Cardiac atrium fibroblast (primary cell): ENCODE measurements at places on chromosomes 16 and 17. TPM values are rescaled to one million over a fixed set of nuclear protein-coding genes. Genes with fewer than 3 reads are reported as not detected.

ASB16 gene
- total RNA-seq, result not detected in 2 replicates

FA2H gene
- not detected in 2 replicates for total RNA-seq

PIRT gene
- total RNA-seq, result not detected in 2 replicates

PYY gene
- total RNA-seq, result not detected in 2 replicates

HEXIM2 gene
- total RNA-seq, result 2.2 and 10.0 TPM in 2 replicates

RGS11 gene
- 4.9 and 5.2 TPM in 2 replicates for total RNA-seq

TMEM220 gene
- total RNA-seq, result 2.3 and 6.0 TPM in 2 replicates

FBXW10 gene
- not detected in 2 replicates for total RNA-seq

ANKRD40CL gene
- total RNA-seq, result not detected in 2 replicates

RILP gene
- total RNA-seq, result 9.7 and 12.2 TPM in 2 replicates

KCTD19 gene
- total RNA-seq, result not detected in 2 replicates

CCL7 gene
- 1.1 and 3.4 TPM in 2 replicates for total RNA-seq

NPIPA7 gene
- 3.1 and 19.9 TPM in 2 replicates for total RNA-seq

OTOP3 gene
- not detected in 2 replicates for total RNA-seq

WSCD1 gene
- total RNA-seq, result 0.72 and 0.81 TPM in 2 replicates

SDR42E1 gene
- total RNA-seq, result not detected in 2 replicates

TP53TG3C gene
- not detected in 2 replicates for total RNA-seq

RND2 gene
- 0.49 TPM in 1 of 2 replicates, not detected in the other for total RNA-seq

KCNH6 gene
- total RNA-seq, result under 0.01 TPM in 1 of 2 replicates, not detected in the other

IL17C gene
- not detected in 2 replicates for total RNA-seq

OR1F1 gene
- total RNA-seq, result not detected in 2 replicates

GIT1 gene
- 17.8 and 35.4 TPM in 2 replicates for total RNA-seq

ENPP7 gene
- total RNA-seq, result not detected in 2 replicates

TNFRSF17 gene
- total RNA-seq, result not detected in 2 replicates

TMC5 gene
- not detected in 2 replicates for total RNA-seq

C17orf100 gene
- total RNA-seq, result 1.6 and 2.9 TPM in 2 replicates

NOS2 gene
- 0.18 and 0.49 TPM in 2 replicates for total RNA-seq

MEOX1 gene
- total RNA-seq, result 0.54 TPM in 1 of 2 replicates, not detected in the other

KRT222 gene
- not detected in 2 replicates for total RNA-seq

TBC1D3H gene
- total RNA-seq, result not detected in 2 replicates

MYH10 gene
- total RNA-seq, result 142 and 143 TPM in 2 replicates

MAF gene
- total RNA-seq, result 0.72 and 1.1 TPM in 2 replicates

ARL5C gene
- total RNA-seq, result not detected in 2 replicates
